Activated CD4-positive, alpha-beta T cell treated with anti-CD3 and anti-CD28 coated beads, Interleukin-2, amount 10 ng/mL, durations not matched to agents 24 days and 14 days (primary cell): ENCODE measurements at places on chromosomes 6 and 20. TPM values are rescaled to one million over a fixed set of nuclear protein-coding genes. Genes with fewer than 3 reads are reported as not detected.

The TREM1 gene
- 0.43 TPM in 1 of 2 replicates, not detected in the other for total RNA-seq

The LAMA2 gene
- 0.47 and 0.64 TPM in 2 replicates for total RNA-seq

The MUCL3 gene
- total RNA-seq = not detected in 2 replicates

The AURKA gene
- total RNA-seq = 42.3 and 42.6 TPM in 2 replicates

The NCOA5 gene
- 27.6 and 30.3 TPM in 2 replicates for total RNA-seq

The IPCEF1 gene
- total RNA-seq = 0.97 and 1.5 TPM in 2 replicates

The RGL2 gene
- total RNA-seq = 27.3 and 28.4 TPM in 2 replicates

The WFDC12 gene
- total RNA-seq = not detected in 2 replicates

The TUBB2B gene
- total RNA-seq = 0.12 TPM in 1 of 2 replicates, not detected in the other

The PNLDC1 gene
- 0.40 and 0.97 TPM in 2 replicates for total RNA-seq

The COMMD7 gene
- 36.3 and 37.7 TPM in 2 replicates for total RNA-seq

The DEFB132 gene
- total RNA-seq = not detected in 2 replicates

The HLA-E gene
- total RNA-seq = 484 and 488 TPM in 2 replicates

The SLC22A2 gene
- not detected in 2 replicates for total RNA-seq

The MYCT1 gene
- total RNA-seq = not detected in 2 replicates

The LKAAEAR1 gene
- total RNA-seq = 0.23 TPM in 1 of 2 replicates, not detected in the other

The NKAIN4 gene
- not detected in 2 replicates for total RNA-seq

The EYA2 gene
- not detected in 2 replicates for total RNA-seq

The PRSS35 gene
- total RNA-seq = not detected in 2 replicates

The FAM229B gene
- total RNA-seq = 0.91 and 0.97 TPM in 2 replicates

The SPEF1 gene
- not detected in 2 replicates for total RNA-seq

The FAM50B gene
- total RNA-seq = 9.8 and 10.0 TPM in 2 replicates
